Mesendoderm (in vitro differentiated cells): ENCODE measurements at places on chromosomes 5 and 9.

- no peak for DNase-seq
- H3K4me1 ChIP-seq, result no peaks in the 10 kb centered on the region
- H3K27me3 ChIP-seq, result no peaks in the 10 kb centered on the region
- no peak overlapping the region for H3K27ac ChIP-seq
- no peaks in the 10 kb centered on the region for H3K36me3 ChIP-seq
- no peak overlapping the region for H3K4me3 ChIP-seq
These were observed 65.6 kb downstream of the ANXA2R start for GRCh38 chr5:42974536-42974935.

- no peak overlapping the region for H3K4me3 ChIP-seq
- H3K27ac ChIP-seq, result no peak overlapping the region
- no peaks in the 10 kb centered on the region for H3K36me3 ChIP-seq
These were observed 3.4 kb downstream of the LMNB1 start for GRCh38 chr5:126780165-126780827.

DNA sequence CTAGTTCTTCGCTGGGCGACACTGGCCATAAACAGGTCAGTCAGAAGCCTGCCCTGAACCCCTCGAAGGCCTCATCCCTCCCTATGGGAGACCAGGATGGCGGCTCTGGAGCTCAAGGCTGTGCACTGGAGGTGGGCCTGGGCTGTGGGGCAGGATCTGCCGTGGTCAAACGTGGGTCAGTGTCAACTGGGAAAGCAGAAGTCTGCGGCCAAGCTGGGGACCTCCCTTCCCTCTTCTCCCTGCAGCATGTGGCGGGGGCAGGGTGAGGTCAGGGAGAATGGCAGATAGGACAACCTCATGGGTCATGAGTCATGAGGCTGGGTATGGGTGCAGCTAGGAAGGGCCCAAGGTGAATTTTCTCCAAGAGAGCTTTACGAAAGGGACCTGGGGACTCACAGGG lies 132.9 kb downstream of the RXRA start:
- H3K4me1 ChIP-seq, result no peaks in the 10 kb centered on the region
- H3K27ac ChIP-seq, result no peak overlapping the region
- H3K36me3 ChIP-seq, result no peaks in the 10 kb centered on the region
- DNase-seq, result no peak
- no peak overlapping the region for H3K4me3 ChIP-seq
- no peaks in the 10 kb centered on the region for H3K27me3 ChIP-seq

DNA sequence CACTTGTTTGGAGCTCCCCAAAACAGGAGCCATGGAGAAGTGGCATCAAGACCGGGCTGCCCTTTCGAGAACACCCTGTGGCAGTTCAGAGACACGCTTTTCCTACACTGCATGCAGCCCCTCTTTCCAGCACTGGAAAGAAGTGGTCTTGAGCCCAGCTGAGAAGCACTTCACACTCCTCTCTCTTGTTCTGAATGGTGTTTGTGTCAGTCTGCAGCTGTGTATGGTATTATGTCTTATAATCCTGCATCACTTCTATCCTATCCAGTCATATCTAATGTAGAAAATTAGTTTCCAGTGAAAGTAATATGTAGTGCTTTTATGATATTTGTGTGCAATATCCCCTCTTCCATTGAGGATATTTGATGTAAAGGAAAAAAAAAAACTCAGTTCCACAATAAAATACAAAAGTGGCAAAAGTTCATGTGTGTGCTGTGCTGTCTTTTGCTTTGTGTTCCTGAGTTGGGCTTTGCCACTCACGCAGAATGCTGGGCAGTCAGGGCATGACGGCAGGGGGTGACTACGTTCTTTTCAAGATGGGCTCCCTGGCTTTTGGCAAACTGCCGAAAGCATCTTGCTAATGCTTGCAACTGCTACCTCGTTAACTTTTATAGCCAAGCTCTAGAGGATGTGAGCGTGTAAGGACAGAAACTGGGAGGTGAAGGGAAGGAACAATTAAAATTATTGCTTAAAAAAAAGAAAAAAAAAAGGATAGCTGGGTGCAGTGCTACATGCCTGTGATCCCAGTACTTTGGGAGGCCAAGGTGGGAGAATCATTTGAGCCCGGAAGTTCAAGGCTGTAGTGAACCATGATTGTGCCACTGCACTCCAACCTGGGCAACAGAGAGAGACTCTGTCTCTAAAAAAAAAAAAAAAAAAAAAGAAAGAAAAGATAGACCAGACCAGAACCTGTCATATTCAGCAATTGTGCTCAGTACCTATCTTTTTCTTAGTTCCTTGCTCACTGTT lies 102.2 kb downstream of the MAP1B start:
- H3K36me3 ChIP-seq, result peaks cover 8% of the 10 kb centered on the region
- H3K4me1 ChIP-seq, result no peaks in the 10 kb centered on the region
- no peaks in the 10 kb centered on the region for H3K27me3 ChIP-seq
- no peak overlapping the region for H3K27ac ChIP-seq
- DNase-seq, result no peak

- H3K27me3 ChIP-seq, result no peaks in the 10 kb centered on the region
- no peaks in the 10 kb centered on the region for H3K36me3 ChIP-seq
- H3K4me3 ChIP-seq, result no peak overlapping the region
- H3K27ac ChIP-seq, result no peak overlapping the region
These were observed 6.2 kb downstream of the TENT4A start for GRCh38 chr5:6719417-6719816.

DNA sequence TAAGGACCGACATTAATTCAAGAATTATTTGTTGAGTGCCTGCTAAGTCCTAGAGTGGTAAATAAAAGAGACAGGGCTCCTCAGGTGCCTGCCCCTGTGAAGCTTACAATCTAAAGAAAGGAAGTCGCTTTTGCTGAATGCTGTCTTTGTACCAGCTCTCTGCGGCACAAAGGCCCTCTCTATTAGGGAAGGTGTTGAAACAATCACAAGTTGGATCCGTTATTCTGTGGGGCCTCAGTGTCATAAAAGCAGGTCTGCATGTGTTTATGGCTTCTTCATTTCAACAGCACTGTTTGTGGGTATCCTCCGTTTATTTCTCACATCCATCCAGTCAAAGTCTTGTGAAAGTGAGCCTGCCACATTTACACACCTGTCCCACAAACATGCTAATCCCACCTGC lies 7.0 kb upstream of the MVB12B start:
- H3K27me3 ChIP-seq, result no peaks in the 10 kb centered on the region
- no peaks in the 10 kb centered on the region for H3K36me3 ChIP-seq
- no peak overlapping the region for H3K27ac ChIP-seq
- no peaks in the 10 kb centered on the region for H3K4me1 ChIP-seq
- DNase-seq, result no peak

DNA sequence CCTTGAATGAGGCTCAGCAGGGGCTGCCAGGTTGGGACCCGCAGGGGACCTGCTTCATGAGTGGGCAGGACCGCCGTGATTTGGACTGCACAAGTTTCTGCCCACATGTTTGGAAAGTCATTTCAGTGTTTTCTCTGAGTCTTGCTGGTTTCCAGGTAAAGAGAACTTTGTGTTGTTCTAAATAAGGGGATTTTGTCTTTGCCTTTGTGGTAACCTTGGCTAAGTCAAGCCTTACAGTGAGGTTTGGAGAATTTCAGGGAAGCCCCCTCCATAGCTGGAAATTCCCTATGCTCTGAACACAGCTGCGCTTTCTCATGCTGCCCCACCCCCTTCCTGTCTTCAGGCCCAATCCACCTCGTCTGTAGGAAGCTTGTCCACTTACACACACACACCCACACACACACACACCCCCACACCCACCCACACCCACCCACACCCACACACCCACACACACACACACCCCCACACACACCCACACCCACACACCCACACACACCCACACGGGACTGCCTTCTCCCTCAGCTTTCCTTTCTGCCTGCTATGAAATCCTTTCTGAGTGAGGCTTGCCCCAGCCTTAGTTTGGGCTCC lies 270.1 kb downstream of the HSPA4 start:
- no peaks in the 10 kb centered on the region for H3K4me1 ChIP-seq
- H3K4me3 ChIP-seq, result no peak overlapping the region
- DNase-seq, result no peak

DNA sequence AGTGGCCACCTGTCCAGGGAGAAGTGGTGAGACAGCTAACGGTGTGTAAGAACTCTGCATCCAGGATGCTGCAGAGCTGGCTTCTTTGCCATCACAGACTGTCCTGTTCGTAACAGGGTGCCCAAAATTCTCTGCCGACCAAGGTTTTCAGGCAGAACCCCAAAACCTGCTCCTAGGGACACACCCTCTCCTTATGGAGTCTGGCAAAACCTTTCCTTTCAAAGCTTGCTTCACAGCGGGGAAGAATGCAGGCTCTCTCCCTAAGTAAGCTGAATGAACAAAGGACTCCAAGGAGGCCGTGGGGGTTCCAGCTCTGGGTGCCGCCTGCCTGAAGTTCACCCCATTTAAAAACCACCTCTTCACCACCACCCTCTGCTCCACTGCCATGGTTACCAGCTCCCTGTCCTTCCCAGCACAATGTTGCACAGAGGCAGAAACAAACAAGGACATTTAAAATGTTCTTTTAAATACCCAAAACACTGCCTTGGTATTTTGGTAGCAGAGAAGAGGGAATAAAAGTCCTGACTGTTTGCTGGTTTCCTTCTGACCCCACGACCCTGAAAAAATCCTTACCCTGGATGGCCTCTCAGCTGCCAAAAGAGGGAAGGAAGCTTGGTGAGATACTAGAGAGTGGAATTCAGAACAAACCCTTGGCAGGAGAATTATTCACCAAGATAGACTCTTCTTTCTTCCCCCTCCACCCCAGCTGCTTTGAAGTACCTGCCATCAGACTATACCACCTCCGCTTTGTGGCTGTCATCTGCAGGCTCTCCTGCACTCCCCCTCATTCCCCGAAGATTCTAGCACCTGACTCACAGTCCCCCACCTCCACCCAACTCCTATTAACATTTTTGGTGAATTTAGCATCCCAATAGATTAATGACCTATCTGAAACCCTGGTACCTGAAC lies 7.1 kb upstream of the KLF9 start:
- H3K27ac ChIP-seq, result no peak overlapping the region
- H3K4me3 ChIP-seq, result no peak overlapping the region
- no peaks in the 10 kb centered on the region for H3K27me3 ChIP-seq
- H3K4me1 ChIP-seq, result peaks cover 5% of the 10 kb centered on the region

DNA sequence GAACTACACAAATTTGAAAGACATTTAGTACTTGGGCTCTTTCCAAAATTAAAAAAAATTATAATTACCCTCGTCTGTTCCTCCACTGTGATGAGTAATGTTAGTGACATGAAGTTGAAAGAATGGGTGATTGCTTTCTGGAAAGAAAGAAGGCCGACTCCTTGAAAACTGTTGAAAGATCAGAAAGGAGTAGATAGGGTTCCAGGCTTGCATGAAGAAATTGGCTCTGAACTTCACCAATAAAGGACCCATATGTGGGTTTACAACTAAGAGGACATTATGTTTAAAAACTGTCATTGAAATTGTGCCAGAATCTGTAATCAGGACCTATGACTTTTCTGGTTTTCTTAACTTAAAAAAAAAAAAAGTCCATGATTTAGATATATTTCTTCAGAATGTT lies 20.7 kb upstream of the MOCS2 start:
- H3K36me3 ChIP-seq, result no peaks in the 10 kb centered on the region
- no peak for DNase-seq
- H3K27me3 ChIP-seq, result no peaks in the 10 kb centered on the region

DNA sequence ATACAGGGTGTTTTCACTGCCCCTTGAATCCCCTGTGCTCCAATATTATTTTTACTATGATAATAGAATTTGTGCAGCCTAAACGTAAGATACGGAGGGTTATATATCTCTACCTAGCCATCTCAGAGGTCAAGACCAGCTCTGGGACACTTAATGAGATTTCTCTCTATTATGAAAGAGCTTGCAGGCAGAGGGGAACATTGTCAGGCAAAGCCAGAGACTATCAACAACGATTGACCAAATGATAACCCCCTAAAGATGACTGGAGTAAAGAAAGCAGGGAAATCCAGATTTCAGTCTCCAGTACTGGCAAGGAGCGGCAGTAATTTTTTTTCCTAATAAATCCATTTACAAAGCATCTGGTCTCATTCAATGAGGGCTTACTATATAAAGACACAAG lies 59.8 kb upstream of the LPAR1 start:
- no peak overlapping the region for H3K4me3 ChIP-seq
- no peak overlapping the region for H3K27ac ChIP-seq
- H3K27me3 ChIP-seq, result no peaks in the 10 kb centered on the region
- H3K4me1 ChIP-seq, result peaks cover 11% of the 10 kb centered on the region
- no peaks in the 10 kb centered on the region for H3K36me3 ChIP-seq

GRCh38 chr9:4661611-4662010 lies 483 bp upstream of the PLPP6 start:
- H3K4me1 ChIP-seq, result peaks cover 8% of the 10 kb centered on the region
- H3K4me3 ChIP-seq, result no peak overlapping the region
- H3K27ac ChIP-seq, result no peak overlapping the region

DNA sequence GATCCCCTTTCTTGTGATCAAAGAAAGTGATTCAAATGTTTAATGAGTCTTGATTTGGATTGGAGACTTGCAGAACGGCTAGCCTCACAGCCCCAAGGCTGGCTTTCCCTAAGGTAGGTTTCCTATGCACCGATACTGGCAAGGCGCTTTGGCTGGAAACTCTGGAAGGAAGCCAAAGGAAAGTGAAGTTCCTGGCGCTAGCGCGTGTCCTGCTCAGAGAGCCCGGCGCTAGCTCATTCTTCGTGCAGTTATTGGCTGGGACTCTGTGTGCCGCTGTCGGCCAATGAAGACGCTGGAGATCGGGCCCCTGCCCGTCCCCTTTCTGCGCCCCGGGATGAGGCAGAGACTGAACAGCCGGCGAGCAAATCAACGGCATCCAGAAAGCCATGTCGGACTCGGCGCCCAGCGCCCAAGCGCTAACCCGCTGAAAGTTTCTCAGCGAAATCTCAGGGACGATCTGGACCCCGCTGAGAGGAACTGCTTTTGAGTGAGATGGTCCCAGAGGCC lies at the start of gene PCDHGC3:
Gene PCDHGC3, plus strand, starts transcription at position 342 of the 507 bp plus-strand sequence. Its CDS starts 151 bp downstream, at position 493.
- H3K4me1 ChIP-seq, result peaks cover 1% of the 10 kb centered on the region
- no peaks in the 10 kb centered on the region for H3K36me3 ChIP-seq
- H3K4me3 ChIP-seq, result peak within 1 kb of the TSS; percentile 76
- DNase-seq, result peak; percentile 96
- H3K27ac ChIP-seq, result no peak within 1 kb of the TSS
- H3K27me3 ChIP-seq, result no peaks in the 10 kb centered on the region
